NCI-H345 (cell line): ENCODE measurements at places on chromosomes 7 and 10.

GRCh38 chr7:2595258-2595860, 36.4 kb upstream of the TTYH3 start:
- DNase-seq: no peak

DNA sequence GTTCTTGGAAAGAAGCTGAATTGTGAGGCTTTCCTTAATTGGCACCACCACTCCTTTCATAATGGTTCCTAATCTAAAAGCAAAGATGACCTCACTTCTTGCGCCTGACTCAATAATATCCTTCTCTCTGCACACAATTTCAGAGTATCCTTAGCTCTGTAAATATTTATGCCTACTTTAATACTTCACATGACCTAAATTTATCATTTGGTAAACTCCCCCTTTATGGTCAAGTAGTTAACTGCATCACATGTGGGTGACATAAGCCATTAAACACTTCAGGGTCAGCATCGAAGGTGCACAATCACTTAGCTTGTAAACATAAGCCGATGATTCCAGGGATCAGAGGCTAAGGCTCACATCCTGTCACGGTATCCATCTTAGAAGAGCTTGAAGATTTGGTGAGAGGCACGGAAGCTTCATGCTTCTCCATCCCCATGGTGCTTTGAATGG, 7.3 kb upstream of the RHOBTB1 start:
- DNase-seq: no peak

DNA sequence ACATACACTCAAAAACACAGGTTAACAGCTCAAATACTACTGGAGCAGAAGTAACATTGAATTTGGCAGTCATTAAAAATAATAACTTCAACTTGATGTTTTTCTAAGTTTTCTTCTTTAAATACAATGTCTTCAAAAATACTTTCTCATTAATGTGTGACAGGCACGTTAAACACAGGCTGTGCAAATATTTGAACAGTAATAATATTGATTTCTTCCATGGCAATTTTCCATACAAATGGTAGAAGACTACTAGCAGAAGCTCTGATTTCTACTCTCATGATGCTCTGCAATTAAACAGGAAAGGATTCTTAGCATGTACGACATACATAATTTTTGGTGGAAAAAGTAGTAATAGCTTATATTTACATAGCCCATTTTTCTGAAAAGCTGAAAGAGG, 47.4 kb downstream of the NRP1 start:
- no peak for DNase-seq

DNA sequence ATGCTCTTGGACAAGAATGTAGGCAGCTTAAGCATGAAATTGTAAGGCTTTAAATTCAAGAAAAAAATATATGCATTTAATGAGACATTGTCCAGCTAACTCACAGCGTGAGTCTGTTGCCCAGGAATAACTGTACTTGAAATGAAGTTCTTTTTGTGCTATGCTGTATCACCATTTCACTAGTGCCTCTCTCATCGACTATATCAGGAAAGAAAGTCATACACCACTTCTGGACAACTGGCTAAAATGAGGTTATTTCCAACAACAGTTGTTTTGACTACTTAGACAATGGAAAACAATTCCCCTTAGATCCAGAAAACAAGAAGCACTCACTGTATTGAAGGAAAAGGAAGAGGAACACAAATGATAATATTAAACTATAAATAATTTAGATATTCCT, 251.8 kb downstream of the CRPPA start:
- no peak for DNase-seq

- DNase-seq: no peak
Measured at GRCh38 chr7:1715671-1716074, 45.6 kb downstream of the ELFN1 start.

DNA sequence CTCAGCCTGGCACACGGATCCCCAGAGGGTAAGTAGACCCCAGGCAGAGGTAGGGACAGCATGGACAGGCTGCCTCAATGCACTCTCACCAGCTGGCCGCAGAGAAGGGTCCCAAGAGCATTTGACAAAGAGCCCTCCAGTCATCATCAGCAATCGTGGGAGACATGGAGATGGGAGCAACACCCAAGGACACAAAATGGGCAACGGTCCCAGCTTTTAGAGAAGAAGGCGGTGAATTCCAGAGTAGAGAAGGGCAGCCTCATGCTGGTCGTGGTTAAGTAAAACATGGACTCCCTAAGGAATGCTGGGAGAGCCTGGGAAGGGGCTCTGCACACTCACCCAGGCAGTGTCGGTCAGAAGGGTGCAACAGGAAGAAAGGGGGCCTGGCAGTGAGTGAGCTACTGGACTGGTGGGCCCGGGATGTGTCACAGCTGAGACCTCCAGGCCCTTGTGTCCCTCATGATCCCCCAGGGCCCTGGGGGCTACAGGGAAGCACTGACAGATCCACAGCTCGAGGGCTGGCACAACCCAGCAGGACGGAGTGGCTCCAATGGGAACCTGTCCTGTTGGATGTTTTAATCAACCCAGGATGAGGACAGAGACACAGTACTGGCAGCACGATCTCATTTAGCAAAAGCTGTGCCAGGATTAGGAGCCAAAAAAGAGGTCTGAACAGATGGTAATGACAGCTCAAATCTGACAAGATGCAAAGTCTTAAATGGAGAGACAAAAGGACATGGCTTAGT, 147.1 kb downstream of the NEURL1 start:
- DNase-seq: no peak

DNA sequence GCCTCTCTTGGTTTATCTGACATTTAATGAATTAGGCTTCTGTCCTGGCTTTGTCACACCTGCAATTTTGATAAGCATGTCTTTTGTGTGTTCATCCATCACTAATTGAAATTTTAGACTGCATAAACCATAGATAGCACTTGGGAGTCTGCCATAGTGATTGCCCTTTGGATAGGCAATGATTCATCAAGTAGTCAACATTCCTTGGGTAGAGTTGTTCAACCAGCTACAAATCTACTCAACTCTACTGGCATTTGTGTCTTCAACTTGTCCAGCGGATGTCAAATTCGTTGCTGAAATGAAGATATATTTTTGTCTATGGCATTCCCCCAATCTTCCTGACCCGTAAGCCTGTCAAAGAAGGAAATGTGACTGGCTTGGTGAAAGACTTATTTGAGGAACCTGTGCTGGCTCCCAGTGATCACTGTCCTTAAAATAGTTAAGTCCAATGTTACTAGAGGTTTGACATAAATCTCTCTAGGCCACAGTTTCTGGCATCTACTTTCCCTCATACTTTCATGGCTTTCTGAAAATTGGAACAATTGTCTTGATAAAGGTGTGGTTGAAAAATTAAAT, 33.7 kb upstream of the CREB5 start:
- DNase-seq: no peak

DNA sequence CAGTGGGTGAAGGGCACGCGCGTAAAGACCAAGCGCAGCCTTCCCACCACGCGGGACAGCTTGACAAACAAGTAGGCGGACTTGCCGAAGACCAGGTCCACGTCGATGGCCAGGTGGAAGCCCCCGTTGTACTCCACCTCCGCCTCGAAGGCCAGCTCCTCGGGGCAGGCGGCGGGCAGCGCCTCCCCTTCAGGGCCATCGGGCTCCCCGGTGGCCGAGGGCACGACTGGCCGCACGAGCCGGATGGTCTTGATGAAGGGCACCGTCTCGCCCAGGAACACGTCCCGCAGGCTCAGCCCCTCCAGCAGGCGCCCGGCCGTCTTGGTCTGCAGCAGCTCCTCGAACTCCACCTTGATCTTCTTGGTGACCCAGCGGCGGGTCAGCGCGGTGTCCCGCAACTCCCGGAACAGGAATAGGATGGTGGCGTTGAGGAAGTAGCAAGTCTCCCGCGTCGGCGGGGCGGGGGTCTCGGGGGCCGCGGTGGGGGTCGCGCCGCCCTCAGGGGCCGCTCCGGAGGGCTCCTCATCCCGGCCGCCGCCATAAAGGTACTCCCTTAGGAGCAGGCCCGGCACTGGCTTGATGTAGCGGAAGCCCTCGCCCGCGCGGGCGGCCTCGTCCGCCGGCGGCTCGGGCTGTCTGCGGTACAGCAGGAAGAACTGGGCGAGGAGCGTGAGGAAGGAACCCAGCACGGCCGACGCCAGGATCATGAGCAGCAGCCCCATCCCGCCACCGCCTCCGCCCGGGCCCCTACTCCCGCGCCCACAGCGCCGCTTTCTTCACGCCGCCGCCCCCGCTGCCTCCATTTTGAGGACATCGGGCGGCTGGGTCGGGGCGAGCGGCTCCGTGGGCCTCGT, 507 bp downstream of the PDZD8 start:
- DNase-seq: peak; percentile 56

GRCh38 chr10:63319231-63319630, 146.5 kb downstream of the JMJD1C start:
- no peak for DNase-seq

DNA sequence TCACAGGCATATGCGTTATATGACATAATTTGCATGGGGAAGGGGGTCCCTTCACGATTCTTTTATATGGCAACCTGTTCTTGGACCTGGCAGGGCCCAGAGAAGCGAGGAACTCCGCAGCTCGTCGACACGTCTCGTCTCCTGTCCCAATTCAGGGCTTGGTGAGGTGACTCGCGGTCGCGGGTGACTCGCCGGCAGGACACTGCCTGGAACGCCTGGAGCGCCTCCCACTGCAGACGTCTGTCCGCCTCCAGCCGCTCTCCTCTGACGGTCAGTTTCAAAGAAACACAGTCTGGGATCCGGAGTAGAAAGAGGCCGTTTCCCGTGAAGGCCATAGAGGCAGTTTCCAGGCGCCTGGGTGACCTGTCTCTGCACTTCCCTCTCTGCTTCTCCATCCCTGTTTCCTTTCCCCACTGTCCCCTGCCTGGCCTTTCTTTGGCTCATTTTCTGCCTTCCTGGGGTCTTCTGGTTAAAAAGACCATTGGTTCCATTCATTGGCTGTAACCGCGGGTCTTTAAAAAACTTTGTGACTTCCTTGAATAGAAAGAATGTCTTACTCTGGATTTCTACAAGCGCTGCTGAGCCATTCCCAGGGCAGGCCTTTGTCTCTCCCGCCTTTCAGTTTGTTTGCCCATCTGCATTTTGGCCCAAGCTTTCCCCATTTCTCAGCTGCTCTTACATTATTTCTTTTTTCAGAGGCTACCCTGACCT, 1.2 kb downstream of the UPP1 start:
- DNase-seq: no peak

- DNase-seq: no peak
Measured at GRCh38 chr7:417973-418601, 101.6 kb downstream of the PDGFA start.

- no peak for DNase-seq
Measured at GRCh38 chr7:98995523-98996149, 117.3 kb downstream of the TRRAP start.

- DNase-seq: no peak
Measured at GRCh38 chr7:83469076-83469475, 179.9 kb downstream of the SEMA3E start.

- DNase-seq: no peak
Measured at GRCh38 chr10:123769647-123770046, 103.5 kb downstream of the GPR26 start.

GRCh38 chr10:45500304-45500703, 126.3 kb downstream of the ALOX5 start:
- no peak for DNase-seq

- DNase-seq: no peak
Measured at GRCh38 chr7:134767520-134768168, 11.8 kb upstream of the CALD1 start.

DNA sequence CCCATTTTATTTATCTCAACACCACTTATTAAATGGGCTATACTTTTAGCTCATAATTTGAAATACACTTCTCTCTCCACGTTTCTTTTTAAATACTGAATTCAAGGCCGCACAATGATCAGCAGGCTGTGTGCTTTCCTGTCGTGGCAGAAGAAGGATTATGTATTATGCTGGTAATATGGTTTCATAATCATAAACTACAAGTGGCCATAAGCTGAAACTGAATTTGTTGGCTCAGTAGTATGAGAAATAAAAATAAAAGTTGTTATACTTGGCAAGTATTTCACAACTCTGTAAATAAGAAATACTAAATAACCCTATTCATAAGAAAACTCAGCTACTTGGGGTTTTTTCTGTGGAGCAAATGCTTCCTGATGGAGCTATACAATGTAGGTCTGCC, 313.6 kb downstream of the DOCK4 start:
- no peak for DNase-seq

DNA sequence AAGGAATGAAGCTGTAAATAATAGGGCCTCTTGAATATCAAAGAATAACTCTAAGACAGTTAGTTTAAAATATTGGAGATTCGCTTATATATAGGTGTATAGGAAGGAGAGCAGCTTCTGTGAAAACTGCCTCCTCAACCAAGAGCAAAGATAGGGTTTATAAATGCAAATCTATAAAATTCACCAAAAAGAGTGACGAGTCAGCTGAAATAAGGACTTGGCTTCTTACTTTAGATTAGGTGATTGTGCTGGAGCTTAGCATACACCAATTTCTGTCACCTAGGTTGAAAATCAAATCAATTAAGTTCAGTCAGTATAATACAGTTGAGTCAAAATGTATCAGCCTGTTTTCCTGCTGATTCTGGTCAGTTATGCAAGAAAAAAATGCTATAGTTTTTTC, 113.8 kb upstream of the SGCE start:
- no peak for DNase-seq

DNA sequence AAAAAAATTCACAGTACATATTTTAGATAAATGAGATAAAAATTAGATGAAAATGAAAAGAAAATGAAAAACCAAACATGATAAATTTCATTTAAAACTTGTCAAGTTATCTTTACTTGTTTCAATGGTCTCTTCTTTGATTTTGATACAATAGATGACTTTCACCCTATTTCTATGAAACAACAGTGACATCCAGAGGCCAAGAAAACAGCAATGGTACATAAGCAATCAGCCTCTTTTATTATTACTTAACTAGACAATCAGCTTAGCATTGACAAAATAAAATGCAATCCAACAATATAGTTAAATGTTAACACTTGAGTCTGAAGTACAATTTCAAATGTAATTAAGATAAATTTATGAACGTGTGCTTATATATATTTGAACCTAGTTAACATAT, 74.8 kb upstream of the GPR37 start:
- no peak for DNase-seq

DNA sequence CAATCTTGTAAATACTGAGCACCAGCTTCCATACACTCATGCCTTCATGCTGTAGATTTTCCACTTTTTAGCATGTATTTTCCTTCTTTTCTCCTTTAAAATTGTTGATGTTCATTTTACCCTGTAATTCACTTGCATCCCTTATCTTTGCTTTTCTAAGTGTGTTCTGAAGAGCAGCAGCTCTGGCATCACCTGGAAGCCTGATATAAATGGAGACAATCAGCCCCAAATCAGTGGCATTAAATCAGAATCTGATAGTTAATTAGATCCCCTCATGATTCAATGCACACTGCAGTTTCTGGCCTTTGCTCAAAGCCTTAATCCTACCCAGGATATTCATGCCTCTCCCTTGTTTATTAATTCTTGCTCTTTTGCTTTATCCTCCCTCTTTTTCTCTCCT, 942.4 kb downstream of the XPNPEP1 start:
- no peak for DNase-seq

DNA sequence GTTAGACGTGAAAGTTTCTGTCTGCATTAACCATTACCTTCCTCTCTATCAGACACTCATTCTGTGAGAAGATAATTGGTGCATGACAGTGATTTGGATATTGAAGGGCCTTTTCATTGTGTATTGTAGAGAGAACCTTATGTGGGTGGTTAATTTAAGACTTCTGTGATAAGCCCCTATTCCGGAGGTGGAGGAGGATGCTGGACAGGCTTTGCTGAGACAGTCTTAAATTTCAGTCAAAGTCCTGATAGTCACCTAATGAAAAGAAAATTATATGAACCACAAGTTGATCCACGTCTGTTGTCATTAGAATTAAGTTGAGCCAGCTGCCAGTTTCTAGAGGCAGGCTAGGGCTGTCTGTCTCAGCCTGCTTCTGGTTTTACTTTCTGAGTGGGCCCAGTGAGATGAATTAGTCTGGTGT, 62.9 kb downstream of the CELF2 start:
- DNase-seq: no peak

- DNase-seq: no peak
Measured at GRCh38 chr7:127486654-127487053, 94.1 kb upstream of the ZNF800 start.
